ENCODE measurements at places on chromosomes 4 and X. TPM values are rescaled to one million over a fixed set of nuclear protein-coding genes. Genes with fewer than 3 reads are reported as not detected.

DNA sequence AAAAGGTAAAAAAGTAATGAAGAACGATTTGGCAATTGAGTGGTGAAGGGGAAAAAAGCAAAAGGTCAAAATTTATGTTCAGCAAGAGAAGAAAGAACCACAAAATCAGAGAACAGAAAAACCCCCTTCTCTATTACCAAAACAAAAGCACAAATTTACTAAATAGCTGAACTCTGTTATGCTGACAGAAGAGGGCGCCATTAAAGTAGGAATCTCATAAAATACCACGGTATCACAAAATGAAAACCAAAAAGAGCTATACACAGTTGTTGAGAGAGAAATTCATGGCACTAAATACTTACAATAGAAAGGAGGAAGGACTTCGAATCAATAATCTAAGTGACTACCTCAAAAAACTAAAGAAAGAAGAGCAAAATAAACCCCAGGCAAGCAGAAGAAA, 69.6 kb upstream of the CXorf66 start:
- no peak overlapping the region for H3K27ac ChIP-seq
- no peak for DNase-seq
- no peak overlapping the region for H3K4me3 ChIP-seq
- H3K4me1 ChIP-seq = peaks cover 5% of the 10 kb centered on the region
- no peaks in the 10 kb centered on the region for H3K36me3 ChIP-seq

DNA sequence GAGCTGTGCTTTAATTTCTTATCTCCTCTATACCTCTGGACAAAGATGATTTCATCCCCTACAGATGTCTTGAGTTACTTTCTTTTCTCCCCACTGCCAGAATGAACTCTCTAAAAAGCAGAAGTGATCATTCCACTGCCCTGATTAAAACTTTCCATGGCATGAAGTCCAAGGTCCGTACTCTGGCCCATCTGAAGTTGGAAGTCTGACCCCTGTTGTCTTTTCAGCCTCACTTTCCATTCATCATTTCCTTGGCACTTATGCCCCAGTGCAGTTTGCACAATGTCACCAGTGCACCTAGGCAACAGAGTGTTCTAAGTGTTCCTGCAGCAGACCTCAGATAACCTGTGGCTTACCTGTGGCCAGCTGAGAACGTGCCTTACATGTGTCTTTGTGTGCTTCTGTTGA, 242.4 kb downstream of the FRAS1 start:
- H3K27me3 ChIP-seq = peaks cover 7% of the 10 kb centered on the region
- no peak overlapping the region for H3K4me3 ChIP-seq
- DNase-seq = no peak

The NWD2 gene
- total RNA-seq = not detected

The COL25A1 gene
- not detected for total RNA-seq

The PTPN13 gene
- total RNA-seq = 0.66 TPM

The TECRL gene
- not detected for total RNA-seq

Measured in activated T-helper 1 cell treated with anti-CD3 and anti-CD28 coated beads, Interleukin-12 subunit alpha, Interleukin-12 subunit beta, Interleukin-2, Interleukin-4 antibody, amounts not matched to agents 30 ng/mL and 10 ng/mL and 1 ng/mL, durations not matched to agents 14 hours and 24 hours and 36 hours (primary cell).